Right ventricle myocardium superior (tissue), 1 donor: ENCODE measurements at places on chromosomes 1 and 21. TPM values are rescaled to one million over a fixed set of nuclear protein-coding genes. Genes with fewer than 3 reads are reported as not detected.

HPCAL4 gene
- 2.8 TPM for total RNA-seq

CELA3B gene
- total RNA-seq, result not detected

DNA sequence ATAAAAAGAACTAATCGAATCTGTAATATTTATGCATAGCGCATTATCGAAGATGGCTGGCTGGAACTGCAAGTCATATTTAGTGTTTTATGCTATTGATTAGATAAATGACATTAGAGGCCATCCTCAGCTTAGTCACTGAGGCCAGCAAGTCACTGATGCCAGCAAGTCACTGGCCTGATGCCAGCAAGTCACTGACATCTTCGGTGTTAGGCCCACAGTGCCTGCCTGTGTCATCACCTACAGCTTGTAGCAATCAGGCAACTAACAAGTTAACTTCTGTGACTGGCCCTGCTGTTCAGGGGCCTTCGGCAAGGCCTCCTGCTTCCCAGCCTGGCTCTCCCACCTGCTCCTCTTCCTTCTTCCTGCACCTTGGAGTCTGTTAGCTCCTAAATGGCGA, 65.6 kb upstream of the SCCPDH start:
- DNase-seq, result no peak

DNA sequence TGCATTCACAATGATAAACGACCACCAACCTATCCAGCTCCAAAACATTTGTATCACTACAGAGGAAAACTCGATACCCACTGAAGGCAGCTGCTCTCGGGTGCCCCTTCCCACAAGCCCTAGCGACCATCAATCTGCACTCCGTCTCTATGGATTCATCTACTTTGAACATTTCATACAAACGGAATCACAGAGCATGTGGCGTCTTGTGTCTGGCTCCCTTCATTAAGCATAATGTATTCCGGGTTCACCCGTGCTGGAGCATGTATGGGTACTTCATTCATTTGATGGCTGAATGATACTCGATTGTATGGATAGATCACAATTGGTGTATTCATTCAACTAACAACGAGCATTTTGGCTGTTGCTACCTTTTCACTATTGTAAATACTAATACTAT, 340.2 kb downstream of the SMYD3 start:
- no peak for DNase-seq

DNA sequence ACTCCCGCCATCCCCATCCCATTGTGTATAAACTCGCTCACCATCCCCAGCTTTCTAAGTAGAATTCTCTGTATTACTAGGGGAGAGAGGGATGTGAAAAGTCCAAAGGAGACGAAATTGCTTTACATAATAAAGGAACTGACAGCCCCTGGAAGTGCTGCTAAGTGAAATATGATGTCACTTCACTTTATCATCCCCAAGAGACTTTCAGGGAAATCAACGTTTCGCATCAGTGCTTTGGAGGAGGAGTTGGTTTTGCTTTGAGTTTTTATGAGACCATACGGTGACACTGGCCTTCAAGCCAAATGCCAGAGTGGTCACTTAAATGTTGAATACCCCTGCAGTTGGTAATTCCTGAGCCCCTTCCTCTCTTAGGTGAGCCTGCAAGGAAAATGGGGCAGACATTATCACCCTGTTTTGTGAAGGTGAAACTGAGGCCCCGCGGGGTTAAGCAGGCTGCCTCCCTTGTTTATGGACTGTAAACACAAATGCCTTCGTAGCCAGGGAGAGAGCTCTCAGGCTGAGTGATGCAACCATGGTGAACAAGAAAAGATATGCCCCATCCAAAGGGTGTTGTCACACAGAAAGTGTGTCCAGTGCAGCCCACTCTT, 58.4 kb upstream of the KAZN start:
- no peak for DNase-seq

CAMK1G gene
- not detected for total RNA-seq

GRCh38 chr1:6069573-6069972, 23.9 kb downstream of the KCNAB2 start:
- no peak for DNase-seq

GRCh38 chr1:44590475-44590874, 83.8 kb downstream of the TMEM53 start:
- DNase-seq, result no peak

RGS4 gene
- 0.78 TPM for total RNA-seq

DNA sequence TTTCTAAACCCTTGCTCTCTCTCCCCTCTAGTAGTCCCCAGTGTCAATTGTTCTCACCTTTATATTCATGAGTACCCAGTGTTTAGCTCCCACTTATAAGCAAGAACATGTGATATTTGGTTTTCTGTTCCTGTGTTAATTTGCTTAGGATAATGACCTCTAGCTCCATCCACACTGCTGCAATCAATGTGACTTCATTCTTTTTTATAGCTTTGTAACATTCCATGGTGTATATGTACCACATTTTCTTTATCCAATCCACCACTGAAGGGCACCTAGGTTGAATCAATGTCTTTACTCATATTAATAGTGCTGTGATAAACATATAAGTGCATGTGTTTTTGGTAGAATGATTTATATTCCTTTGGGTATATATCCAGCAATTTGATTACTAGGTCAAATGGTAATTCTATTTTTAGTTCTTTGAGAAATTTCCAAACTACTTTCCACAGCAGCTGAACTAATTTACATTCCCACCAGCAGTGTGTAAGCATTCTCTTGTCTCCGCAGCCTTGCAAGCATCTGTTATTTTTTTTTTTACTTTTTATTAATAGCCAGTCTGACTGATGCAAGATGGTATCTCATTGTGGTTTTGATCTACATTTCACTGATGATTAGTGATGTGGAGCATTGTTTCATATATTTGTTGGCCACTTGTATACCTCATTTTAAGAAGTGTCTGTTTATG, 277.8 kb downstream of the LTN1 start:
- DNase-seq, result no peak

BACH1 gene
- total RNA-seq, result 34.2 TPM

DNA sequence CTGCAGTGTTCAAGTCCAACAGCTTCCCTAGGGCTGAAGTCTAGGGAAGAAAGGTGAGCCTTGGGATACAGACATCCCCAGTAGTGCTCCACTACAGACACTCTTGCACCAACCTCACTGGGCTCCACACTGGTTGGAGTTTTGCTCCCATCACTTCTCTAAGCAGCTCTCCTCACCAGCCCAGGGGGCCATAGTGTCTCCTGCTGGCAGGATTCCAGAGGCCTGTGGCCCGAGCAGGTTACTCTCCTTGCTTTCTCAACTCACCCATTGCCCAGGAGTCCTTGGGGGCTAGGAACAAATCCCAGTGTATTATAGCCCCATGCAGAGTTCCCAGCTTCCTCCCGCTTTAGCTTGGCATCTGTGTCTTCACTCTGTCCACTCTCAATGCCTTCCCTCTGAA, 52.8 kb downstream of the IFI44 start:
- DNase-seq, result no peak

- DNase-seq, result no peak
Observed at GRCh38 chr1:215631040-215631439, 63.9 kb downstream of the KCTD3 start.

DNA sequence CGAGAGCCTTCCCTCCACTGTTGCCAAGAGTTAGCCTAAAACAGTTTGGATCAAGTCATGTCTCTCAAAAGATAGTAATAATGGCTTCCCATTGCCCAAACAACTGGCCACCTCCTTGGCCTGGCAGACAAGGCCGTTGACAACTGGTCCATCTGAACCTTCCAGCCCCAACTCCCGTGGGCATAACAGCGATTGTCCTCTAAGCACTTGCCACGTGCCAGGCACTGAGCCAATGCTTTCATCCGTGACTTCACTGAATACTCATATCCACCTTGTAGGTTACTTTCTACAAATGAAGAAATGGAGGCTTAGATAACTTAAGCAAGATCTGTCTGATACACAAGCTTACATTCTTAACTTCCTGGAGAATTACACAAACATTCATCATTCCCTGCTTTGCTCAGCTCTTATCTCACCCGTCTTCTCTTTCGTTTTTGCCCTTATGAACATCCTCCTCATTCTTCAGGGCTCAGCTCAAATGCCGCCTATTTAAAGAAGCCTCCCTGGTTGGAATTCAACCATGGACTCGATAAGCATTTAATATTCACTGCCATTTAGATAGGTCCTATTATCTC, 106.4 kb downstream of the KCND3 start:
- no peak for DNase-seq

DNA sequence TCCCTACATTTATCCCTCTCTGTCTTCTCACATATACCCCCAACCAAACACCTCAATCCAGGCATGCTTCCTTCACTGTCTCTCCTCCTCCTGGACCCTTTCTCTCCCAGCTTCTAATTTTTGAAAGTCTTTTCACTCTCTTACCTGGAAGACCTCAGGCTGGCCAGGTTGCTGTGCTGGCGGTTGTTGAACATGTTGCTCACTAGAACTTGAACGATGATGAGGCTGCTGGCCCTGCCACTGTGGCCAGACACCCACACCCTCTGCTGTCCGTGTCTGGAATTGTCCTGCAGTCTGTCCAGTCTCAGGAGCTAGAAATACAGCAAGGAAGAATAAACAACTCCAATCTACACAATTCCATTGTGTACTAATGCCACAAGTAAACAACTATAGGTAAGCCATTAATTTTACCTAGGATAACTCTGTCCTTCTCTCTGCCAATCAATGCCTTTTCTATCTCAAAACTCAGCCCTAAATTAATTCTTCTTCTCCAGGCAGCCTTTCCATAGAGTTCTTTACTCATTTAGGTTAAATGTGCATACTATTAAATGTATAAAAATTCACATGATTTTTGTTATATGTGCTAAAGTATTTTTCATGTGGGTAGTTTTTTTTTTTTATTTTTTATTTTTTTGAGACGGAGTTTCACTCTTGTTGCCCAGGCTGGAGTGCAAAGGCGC, 5.1 kb upstream of the CTSK start:
- peak; percentile 72 for DNase-seq

DNA sequence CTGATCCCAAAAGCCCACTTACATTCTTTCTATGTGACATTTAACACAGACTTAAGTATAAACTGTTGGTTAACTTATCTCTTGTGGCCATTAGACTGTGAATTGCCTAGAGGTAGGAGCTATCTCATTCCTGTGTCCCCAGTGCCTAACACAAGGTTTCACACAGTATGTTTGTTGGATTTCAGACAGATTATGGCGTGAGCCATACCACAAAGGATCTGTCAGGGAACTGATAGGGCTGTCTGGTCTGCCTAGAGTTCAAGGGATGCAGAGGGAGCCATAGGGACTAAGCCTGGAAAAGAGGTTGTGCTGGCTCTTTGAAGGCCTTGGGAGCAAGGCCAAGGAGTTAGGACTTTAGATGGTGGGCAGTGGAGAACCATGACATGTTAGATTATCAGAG, 40.0 kb downstream of the MEF2D start:
- DNase-seq, result no peak

NLRP3 gene
- 0.56 TPM for total RNA-seq

DNA sequence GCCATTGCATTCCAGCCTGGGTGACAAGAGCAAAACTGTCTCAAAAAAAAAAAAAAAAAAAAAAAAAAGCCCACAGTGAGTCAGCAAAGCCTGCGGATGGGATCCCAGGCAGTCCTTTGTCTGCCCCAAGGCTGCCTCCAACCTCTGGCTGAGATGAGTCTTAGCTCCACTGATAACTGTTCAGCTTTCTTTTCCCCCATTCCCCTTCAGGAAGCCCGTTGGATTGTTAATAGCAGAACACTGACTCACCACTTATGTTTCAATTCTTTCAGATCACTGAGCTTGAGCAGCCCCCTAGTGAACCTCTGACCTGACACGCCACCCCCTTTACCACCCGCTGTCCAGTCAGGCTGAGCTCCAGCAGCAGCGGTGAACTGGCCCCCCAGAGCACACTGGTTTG, 57.5 kb downstream of the ERG start:
- no peak for DNase-seq

DNA sequence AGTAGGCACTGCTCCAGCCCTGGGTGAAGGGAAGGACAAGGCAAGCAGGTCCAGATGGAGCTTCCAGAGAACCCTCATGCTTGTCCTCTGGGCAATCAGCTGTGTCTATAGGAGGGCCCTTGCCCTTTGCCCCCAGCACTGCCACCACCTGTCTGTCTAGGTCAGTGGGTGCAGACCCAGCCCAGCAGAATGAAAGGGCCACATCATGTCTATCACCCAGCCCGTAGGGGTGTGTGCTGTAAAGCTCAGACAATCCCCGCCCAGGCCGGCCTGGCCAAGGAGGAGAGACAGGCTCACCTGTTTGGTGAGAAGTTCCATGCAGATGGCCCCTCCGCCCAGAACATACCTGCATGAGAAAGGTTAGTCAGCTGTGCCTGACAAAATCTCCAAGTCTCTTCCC, 7.0 kb downstream of the UBE2Q1 start:
- DNase-seq, result no peak

- DNase-seq, result no peak
Observed at GRCh38 chr21:45920824-45921600, 60.6 kb upstream of the COL6A1 start.

ERG gene
- 17.8 TPM for total RNA-seq

FMO2 gene
- 59.2 TPM for total RNA-seq
